NCI-H2171 (cell line): ENCODE measurements at places on chromosomes 7 and 10.
A peak's percentile ranks its signal among the peaks of the same experiment; 100 is the strongest.

DNA sequence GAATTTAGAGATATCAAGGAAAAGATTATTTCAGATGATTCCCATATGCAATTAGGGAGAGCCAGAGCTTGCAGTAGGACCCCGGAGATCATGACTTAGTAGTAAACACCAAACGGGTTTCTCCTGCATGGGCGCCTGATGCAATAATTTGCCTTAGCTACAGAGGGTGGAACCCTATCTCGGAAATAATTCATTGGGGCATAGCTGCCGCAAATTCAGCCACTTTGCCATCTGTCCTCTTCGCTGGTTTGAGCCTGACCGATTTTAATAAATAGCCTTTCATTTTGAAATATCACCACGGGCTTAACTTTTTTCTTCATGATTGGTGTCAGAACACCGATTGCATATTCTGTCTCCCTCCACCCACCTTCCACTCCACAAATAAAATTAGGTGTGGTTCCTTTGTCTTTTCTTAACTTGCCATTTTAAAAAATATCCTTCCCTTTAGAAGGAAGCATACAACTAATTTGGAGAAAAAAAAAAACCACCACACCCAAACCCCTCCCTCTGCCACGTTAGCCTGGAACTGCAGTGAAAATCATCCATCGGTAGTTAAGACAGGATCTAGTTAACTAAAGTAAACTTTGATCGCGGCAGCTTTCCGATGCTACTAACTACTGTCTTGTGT, 1.4 kb downstream of the GARS1 start:
- DNase-seq = peak; percentile 30

DNA sequence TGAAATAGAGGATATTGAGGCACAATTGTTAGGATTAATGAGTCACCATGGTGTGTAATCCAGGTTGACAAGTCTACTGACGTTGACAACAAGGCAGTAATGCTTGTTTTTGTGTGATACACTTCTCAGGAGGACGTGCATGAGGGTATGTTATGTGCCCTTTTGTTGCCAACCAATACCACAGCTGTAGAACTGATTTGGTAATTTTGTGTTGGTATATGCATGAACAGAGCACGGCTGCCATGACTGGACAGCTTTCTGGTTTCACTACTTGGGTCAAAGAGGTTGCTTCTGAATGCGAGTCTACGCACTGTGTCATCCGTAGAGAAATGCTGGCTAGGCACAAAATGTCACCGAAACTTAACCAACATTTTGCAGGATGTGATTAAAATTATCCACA, 32.9 kb downstream of the PHTF2 start:
- no peak for DNase-seq

DNA sequence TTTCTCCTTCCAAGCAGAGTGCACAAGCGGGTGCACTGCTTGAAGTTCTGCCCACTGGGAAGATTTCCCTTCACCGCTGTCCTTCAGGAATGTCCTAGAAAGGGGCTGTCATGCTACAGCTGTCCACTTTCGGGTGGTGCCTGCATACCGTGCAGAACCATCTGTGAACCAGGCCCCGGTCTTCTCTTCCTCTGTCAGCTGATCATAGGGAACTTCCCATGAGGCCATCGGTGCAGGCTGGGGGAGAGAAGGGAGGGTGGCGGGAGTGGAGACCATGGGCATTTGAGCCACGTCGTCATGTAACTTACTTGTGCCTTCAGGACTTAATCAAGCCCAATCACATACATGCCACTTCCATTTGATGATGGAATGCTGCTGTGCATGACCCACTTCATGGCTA, 111.6 kb downstream of the NKX6-2 start:
- no peak for DNase-seq

DNA sequence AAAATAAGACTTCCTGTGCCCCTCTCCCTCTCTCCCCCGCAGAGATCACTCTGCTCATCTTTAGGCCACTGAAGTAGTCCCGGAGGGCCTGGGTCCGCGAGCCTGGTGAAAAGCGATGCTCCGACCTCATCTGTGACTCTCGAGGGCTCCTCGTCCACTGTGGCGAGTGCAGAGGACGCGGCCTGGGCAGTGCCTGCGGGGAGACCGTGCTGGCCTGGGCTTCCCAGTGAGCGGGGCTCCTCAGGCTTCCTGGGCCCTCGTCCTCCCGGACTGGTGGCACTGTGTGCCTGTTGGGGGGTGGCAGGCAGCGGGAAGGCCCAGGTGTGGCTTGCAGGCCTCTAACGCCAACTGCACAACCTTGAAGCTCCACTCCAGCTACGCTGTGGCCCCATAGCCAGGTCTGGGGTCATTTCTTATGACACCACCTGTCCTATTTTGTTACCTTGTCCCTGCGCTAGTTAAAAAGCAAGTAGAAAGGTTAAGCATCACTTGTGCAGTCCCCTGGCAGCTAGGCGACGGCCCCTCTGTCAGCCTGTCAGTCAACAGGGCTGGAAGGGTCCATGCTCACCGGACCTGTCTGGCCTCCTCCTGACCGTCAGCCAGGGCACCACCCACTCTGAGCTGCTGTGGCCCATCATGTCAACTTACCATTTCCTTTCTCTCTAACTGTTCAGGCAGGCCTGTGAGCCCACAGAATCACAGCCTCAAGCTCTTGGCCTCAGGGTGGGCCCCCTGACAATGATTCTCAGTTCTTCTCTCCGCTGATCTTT, 20.5 kb downstream of the MNX1 start:
- DNase-seq = no peak

GRCh38 chr10:91700788-91701444, 68.0 kb upstream of the PPP1R3C start:
- no peak for DNase-seq

DNA sequence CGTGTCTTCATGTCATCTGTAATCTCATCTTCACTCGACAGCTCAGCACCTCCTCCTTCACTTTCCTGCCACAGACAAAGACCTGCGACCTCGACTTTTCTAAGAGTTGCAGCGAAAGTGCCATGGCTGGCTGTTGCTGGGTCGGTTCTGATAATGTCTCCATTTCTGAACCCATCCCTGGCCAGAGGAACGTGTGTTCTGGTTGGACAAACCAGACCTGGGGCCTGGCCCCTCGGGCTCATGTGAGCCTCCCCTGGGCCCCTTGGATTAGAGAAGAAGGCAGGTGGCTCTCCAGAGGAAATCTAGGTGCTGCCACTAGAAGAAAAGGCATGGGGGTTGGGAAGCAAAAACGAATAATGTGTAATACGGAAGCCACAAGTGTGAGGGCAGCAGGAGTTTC, 273.7 kb downstream of the GLRX3 start:
- DNase-seq = no peak

GRCh38 chr7:45642044-45642443, 67.9 kb downstream of the ADCY1 start:
- DNase-seq = no peak
